ENCODE measurements at places on chromosomes 16 and 17.

DNA sequence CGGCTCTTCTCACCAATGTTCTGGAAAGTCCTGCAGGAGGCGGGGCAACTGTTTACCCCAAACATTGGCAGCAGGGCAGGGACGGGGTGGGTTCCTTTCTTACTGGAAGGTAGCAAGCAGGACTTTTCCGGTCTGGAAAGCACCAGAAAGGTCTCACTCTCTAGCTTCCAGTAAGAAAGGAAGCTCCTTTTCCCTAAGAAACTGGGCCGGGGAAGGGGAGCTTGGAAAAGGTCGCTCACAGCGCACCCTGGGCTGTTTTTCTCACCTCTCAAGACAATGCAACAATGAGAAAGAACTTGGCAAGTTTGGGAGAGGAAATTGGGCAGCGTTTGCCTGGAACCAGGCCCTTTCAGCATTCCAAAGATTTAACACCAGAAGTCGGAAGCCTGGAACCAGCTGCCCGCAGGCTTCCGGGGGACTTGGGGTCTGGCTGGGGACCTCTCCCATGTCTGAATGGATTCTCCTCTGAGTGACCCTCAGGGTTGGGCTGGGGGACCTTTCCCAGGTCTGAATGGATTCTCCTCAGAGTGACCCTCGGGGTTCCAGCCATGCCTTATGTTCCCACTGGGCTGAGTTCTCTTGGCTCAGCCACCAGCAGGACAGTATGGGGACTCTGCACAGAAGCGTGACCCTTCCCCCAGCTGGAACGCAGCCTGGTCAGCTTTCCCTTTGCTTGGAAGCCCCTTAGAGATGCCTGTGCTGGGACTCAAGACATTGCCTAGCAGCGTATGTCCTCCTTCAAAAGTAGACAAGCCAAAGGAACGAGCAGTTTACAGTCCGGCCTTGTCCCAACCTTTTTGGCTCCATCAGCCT lies 166.5 kb upstream of the PLCG2 start:
- no peak for DNase-seq

- peak; percentile 61 for DNase-seq
Measured at GRCh38 chr16:50153596-50154419, 702 bp downstream of the TENT4B start.

GRCh38 chr17:11539637-11540036 lies 58.6 kb upstream of the DNAH9 start:
- no peak for DNase-seq

DNA sequence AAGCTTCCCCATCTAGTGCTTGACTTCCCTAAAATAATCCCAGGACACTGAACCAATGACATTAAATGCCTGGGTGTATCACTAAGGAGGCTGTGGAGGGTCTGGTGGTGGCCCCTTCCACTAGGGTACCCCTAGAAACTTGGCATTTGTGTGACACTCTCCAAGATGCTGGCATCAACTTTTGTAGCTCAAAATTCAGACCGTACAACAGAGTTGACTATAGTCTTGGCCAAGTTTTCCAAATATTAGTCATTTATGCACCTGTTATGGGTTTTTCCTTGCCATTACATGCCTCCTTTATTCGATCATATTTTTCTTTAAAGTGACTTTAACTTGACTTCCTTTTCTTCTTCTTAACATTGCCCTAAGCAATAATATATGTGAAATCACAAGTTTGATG lies 124.8 kb upstream of the CACNG3 start:
- no peak for DNase-seq

GRCh38 chr16:67345401-67345800 lies 18.8 kb downstream of the LRRC36 start:
- DNase-seq, result no peak

- DNase-seq, result no peak
Measured at GRCh38 chr16:15415511-15415985, 18.8 kb upstream of the BMERB1 start.

- DNase-seq, result no peak
Measured at GRCh38 chr16:73019457-73020362, 28.2 kb downstream of the ZFHX3 start.

DNA sequence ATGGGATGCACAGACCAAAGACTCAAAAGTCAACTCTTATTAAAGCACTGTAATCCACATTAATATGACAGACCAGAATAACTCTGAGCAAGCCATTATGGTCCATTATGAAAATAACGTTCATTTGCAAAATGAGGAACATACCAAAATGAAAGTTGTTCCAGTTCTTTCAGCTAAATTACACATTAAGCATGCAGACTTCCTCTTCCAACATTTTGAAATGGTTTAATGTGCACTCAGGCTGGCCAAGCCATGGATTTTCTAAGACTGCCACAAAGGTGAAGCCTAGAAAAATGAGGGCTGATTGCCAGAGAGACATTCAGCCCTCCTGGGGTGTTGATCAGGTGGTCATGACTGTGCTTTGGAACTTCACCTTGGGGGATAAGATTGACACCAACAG lies 56.7 kb upstream of the NOG start:
- no peak for DNase-seq

DNA sequence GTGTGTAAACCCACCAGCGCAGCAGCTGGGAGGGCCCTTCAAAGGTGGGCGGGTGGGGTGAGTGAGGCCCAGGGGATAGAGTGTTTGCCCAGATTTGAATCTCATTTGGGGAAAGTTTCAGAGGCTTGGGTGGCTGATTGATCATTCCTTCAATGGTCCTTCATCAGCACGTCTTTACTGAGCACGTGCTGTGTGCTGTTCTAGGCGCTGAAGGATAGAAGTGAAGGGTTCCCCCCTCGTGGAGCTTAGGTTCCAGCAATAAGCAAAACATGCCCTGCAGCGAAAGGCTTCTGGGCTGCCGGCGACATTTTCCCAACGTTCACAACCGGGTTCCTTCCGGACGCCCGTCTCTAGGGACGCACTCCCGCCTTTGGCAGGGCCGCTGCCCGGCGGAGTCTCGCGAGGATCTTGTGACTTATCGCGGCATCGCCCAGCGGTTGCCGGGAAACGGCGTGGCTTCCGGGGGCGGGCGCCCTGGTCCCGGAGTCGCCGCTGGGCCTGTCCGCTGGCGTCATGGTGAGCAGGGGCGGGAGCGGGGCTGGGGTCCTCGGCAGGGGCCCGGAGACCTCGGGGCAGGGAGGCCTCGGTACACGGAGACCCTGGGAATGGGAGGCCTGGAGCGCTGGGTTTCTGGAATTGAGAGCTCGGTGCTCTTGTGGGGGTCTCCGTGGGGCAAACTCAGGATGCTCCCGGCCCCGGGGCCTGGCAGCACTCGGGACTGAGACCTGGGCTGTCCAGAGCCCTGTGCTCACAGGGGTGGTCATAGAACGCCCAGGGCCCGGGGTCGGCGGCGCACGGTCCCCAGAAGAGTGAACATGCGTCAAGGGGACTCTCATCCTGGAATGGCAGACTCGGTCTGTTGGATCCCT lies 3.2 kb upstream of the DBNDD1 start:
- DNase-seq, result peak; percentile 91

- DNase-seq, result no peak
Measured at GRCh38 chr16:67760956-67761230, 41.8 kb upstream of the GFOD2 start.

GRCh38 chr17:30952638-30953393 lies 18.0 kb upstream of the RNF135 start:
- DNase-seq, result no peak

GRCh38 chr17:72611172-72611571 lies 481.3 kb downstream of the SLC39A11 start:
- DNase-seq, result no peak

GRCh38 chr16:17432901-17433576 lies 37.7 kb downstream of the XYLT1 start:
- no peak for DNase-seq

- no peak for DNase-seq
Measured at GRCh38 chr17:42005166-42005565, 12.1 kb downstream of the DNAJC7 start.

GRCh38 chr16:379183-379960 lies 2.4 kb downstream of the PGAP6 start:
- DNase-seq, result no peak

GRCh38 chr17:74961657-74962350 lies 10.8 kb downstream of the HID1 start:
- peak; percentile 94 for DNase-seq

DNA sequence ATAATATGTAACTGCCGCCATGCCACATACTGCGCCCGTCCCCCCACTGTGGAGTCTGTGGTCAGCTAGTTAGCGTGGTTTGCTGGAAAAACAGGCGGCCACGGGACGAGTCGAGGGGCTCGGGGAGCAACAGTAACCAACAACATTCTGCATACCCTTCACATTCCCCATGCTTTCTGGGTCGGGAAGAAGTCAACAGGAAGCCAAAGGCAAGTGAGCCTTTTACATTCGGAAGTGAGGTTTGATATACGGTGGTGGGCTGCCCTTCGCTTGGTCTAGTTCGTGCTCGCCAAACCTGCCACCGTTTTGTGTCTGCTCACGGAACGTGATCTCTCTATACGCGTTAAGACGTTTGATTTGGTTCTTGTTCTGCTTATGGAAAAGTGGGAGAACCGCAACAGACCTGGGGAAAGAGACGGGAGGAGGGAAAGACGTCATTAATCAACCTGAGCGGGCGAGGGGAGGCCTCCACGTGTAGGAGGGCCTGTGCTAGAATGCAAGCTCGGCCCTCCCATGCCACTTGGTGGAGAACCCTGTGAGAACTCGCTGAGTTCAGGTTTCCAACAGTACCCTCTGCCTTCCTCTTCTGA lies 28.9 kb upstream of the CFAP20 start:
- DNase-seq, result no peak

- DNase-seq, result no peak
Measured at GRCh38 chr16:4426021-4426684, 485 bp downstream of the DNAJA3 start.

GRCh38 chr17:63402431-63403212 lies 43.5 kb downstream of the CYB561 start:
- no peak for DNase-seq

- DNase-seq, result no peak
Measured at GRCh38 chr16:49699841-49700175, 156.1 kb downstream of the ZNF423 start.

- DNase-seq, result no peak
Measured at GRCh38 chr17:28319598-28319935, 567 bp downstream of the TMEM97 start.

- no peak for DNase-seq
Measured at GRCh38 chr17:74861662-74862107, 2.0 kb upstream of the GRIN2C start.

DNA sequence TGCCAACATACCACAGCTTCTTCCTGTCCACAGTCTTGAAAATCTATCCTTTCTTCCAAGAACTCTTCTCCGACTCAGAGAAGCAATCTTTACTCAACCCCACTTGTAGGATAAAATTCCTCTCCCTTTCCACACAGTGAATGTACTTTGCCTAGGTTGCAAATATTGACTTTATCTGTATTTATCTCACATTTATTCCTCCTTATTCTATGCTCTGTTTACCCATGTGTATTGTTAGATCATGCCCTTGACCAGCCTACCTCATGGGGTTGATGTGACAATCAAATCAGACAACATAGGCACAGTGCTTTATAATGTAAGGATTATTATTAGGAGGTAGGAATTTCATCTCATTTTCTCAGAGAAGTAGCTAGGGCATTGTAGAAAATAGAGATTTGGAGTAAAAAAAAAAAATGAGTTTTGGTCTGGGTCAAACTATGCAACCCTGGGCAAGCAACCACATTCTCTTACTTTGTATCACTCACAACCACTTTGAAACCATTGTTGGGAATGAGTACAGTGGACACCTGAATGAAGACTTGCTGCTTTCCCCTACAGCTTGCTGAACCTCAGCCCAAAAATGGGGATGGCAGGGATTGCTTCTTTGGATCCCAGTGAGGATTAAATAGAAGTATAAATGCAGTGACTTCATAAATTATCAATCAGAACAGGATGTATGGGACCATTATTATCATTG lies 9.1 kb upstream of the SLC35B1 start:
- DNase-seq, result no peak

- DNase-seq, result no peak
Measured at GRCh38 chr16:89080196-89080853, 13.3 kb upstream of the ACSF3 start.

- peak; percentile 39 for DNase-seq
Measured at GRCh38 chr17:2170023-2170422, 115.1 kb downstream of the HIC1 start.

GRCh38 chr16:17070882-17071592 lies 399.7 kb downstream of the XYLT1 start:
- DNase-seq, result peak; percentile 80

- DNase-seq, result no peak
Measured at GRCh38 chr17:61007980-61008379, 330.3 kb downstream of the BCAS3 start.

DNA sequence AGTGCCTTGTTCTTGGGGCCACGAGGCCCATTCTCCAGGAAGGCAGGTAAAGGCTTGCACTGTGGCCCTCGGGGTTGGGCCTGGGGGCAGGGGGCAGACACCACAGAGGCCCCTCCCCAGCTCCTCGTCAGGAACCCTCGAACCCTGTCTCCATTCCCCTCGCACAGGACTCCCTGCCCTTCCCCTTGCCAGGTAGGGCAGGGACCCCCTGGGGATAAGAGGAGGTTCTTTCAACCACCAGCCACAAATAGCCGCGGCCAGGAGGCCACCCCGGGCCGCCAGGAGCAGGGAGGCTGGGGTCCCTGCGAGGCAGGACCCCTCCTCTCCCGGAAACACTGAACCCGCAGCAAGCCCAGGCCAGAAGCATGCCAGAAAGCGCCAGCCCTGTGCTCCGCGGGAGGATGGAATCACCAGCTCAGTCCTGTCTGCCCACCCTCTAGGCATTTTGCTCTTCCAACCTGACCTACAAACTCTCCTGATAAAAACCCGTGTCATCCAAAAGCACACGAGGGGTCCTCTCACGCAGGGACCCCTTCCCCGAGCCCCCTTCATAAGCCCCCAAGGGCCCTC lies 45.6 kb downstream of the SLC47A1 start:
- DNase-seq, result no peak

GRCh38 chr16:1428511-1428910 lies 2.4 kb upstream of the PERCC1 start:
- DNase-seq, result peak; percentile 72

DNA sequence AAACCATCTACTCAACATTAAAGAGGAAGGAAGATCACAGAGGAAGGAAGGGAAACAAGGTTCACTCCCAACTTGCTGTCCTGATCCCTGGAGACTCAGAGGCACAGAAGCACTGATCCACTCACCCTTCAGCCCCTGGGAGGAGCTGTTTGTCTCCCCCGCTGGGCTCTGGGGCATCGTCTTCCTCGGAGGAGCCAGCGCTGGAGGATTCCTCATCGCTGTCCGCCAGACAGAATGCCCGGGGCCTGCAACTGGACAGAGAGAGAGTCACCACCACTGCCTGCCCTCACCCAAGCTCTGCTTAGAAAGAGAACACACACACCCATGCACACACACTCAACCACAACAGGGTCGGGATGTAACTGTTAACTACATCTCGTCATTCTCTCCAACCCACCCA lies 24.8 kb upstream of the ERN1 start:
- no peak for DNase-seq

- DNase-seq, result no peak
Measured at GRCh38 chr16:23905027-23905426, 69.2 kb downstream of the PRKCB start.

DNA sequence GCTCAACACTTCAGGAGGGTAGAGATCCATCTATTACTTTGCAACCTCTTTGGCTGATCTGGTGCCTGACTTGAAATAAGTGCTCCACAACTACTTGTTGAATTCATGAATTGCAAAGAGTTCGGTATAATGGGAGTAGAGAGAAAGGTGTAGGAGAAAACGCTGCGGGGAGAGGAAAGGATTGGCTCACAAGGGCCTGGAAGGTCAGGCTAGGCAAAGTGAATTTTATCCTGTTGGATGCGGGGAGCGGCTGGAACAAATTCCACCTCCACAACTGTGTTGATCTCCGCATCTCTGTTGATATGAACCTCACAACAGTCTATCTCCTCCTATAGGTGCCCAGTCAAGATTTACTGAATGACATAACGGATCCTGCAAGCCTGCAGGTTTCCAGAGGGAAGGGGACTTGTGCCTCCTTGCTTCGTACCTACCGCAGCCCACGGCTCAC lies 684 bp downstream of the SLX4 start:
- DNase-seq, result no peak
